COR-L47 (cell line): ENCODE measurements at places on chromosomes 7 and 10.

DNA sequence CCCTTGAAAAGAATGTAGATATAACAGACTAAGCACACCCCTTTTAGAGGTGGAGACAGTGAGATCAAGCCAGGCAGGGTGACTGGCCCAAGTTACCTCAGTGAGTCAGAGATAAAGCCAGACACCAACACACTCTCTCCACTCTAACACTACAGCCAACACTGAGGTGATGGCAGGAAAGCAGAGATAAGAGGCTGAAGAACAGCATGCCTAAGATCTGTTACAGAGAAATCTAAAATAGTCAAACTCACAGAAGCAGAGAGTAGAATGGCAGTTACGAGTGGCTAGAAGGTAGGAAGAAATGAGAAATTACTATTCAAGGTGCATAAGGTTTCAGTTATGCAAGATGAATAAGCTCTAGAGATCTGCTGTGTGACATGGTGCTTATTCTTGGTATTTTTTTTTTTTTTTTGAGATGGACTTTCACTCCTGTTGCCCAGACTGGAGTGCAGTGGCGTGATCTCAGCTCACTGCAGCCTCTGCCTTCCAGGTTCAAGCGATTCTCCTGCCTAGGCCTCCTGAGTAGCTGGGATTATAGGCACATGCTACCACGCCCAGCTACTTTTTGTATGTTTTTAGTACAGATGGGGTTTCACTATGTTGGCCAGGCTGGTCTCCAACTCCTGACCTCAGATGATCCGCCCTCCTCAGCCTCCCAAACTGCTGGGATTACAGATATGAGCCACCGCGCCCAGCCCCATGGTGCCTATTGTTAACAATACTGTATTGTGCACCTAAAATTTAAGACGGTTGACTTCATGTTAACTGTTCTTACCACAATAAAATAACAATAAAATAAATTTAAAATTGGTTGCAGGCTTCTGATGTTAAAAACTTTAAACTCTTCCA lies 28.7 kb downstream of the ICA1 start:
- DNase-seq = no peak

- no peak for DNase-seq
These were observed 636.8 kb upstream of the GRM3 start for GRCh38 chr7:86006909-86007308.

DNA sequence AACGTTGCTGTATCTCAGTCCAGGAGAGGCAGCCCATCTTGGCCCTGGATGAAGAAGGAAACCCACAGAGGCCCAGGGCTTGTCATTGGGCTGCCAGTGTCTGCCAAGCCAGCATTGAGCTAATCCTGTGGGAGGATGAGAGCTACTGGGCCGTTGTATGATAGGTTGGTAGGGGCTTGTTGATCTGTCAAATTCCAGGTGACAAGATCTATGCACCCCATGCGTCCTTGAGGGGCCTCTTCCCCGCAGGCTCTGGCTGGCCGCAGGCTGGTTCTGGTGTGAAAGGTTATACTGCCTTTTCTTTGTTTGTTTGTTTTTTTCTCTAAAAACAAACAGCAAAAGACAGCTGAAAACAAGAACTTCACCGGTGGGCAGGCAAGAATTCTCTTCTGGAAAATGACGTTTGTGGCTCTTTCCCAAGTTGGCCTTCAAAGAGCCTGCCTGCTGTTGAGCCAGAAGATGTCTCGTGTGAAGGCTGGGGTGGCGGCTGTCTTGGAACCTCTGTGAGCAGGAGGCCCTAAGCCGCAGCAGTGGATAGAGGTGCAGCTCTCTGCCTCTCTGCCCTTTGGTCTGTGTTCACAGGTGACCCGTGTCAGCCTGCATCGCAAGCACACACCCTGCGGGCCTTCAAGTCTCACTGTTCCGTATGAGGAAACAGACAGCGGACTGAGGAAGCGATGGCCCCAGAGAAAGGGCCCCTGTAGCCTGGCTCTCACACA lies 23.3 kb downstream of the CYP17A1 start:
- no peak for DNase-seq

- DNase-seq = no peak
These were observed 4.2 kb downstream of the NUB1 start for GRCh38 chr7:151345576-151346469.

DNA sequence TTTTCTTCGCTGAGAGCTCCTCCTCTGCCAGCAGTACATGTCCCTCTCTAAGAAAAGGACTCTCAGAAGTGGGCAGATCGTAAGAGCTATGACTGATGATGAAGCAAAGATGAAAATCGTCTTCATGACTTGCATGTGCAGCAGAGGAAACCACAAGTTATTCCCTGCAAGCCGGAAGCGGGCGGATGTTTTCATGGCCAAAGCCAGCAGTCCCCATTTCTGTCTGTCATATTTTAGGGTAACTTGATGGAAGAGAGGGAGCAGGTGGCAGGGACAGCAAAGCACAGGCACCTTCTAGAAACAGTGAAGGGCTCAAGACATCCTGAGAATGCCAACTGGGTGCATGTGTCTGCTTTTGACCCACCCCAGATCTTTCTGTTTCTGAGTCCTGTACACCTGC lies 19.9 kb downstream of the KLF6 start:
- DNase-seq = no peak

DNA sequence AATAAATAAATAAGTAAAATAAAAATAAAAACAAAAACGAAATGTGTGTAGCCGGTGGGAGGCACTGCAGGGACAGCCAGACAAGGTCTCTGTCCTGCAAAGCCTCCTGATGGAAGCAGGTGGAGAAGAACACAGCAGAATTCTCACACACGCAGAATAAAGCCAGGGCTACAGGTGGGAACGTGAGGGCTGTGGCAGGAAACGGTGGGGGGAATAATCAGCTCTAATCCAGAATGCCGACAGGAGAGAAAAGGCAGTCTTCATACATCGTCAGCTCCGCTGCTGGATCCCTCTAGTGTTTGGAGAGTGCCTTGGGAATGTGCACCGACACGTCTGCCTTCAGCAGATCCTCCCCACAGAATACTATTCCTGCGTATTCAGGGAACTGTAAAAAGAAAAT lies 6.8 kb upstream of the SNX8 start:
- no peak for DNase-seq

- no peak for DNase-seq
These were observed 60.6 kb upstream of the ANTXRL start for GRCh38 chr10:46226232-46226631.

DNA sequence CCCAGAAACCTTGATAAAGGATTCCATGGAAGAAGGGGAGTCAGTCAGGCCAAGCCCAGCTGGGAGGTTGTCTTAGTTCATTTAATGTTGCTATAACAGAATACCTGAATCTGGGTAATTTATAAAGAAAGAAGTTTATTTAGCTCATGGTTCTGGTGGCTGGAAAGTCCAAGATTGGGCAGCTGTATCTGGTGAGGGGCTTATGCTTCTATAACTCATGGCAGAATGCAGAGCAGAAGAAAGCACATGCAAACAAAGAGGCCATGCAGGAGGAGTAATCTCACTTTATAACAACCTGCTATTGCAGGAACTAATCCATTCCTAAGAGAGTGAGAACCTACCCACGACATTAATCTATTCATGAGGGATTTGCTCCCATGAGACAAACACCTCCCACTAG lies 54.2 kb upstream of the ANKRD1 start:
- no peak for DNase-seq

- DNase-seq = no peak
These were observed 5.1 kb downstream of the RAPGEF5 start for GRCh38 chr7:22351878-22352277.

DNA sequence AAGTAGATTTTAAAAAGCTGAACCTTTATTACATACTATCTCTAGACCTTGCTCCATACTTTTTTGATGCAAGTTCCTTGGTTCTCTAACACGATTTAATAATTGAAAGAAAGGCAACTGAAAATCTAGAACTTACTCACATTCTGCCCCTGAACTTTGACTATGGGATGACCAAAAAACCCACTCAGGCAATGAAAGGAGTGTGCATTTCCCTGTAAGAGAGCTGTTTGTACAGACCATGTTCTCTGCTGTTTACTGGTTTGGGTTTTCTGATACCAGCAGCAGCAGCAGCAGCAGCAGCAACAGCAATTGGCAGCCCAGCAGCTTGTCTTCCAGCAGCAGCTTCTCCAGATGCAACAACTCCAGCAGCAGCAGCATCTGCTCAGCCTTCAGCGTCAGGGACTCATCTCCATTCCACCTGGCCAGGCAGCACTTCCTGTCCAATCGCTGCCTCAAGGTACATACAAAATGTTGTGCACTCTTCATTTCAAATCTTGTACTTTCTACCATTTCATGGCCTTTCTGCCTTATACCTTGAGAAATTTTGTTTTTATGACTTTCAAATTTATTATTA lies 216.7 kb downstream of the FOXP2 start:
- DNase-seq = peak; percentile 14

DNA sequence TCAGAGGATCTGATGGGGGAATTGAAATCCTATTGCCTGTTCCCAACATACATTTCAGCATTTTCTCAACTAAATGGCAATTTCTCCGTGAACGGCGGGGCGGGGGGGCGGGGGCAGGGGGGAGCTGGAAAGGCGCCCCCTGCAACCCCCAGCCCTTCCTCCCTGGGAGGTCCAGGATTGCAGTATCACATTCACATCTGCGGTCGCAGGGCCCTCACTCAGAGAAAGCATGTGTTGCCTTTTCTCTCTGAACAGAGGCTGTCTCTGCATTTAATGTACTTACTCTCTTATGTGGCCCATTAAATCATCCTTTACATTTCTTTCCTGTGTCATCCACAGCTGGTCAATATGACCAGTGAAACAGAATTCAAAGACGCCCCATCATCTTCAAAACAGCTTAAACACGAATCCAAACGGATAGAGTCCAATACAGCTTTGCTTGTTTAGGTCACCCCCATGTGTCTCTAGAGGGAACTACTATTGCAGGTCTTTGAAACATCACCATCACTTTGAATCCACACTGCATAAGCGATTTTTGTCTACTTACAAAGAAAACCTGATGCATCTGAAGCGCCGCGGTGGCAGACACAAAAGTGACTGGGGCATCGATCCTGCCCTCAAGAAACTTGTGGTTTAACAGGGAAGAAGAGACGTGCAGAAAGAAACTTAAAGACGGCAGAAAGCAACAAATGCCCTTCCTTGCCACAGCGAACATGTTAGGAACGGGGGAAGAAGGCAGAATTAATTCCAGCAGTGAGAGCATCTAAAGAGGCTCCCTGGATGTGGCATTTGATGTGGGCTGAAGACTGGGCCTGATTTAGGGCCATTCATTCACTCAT lies 17.0 kb upstream of the ECHDC3 start:
- DNase-seq = peak; percentile 18

DNA sequence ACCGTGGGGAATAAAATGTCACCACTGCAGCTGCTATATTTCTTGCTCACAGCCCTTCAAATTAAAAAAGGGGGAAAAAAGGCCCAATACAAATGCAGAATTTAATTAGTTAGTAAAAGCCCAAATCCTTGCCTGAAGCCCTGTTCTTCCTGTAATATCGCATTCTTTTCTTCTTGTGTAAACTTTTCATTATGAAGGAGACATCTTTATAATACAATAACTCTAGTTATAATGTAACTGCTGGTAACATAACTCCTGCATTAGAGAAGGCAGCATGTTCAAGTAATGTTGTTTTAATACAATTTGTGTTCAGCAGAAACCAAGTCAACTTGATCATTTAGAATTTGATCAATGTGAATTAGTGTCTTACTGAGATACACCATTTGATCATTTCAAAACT lies 250.9 kb downstream of the CHCHD3 start:
- no peak for DNase-seq

GRCh38 chr7:99030951-99031350 lies 113.0 kb downstream of the SMURF1 start:
- DNase-seq = no peak

DNA sequence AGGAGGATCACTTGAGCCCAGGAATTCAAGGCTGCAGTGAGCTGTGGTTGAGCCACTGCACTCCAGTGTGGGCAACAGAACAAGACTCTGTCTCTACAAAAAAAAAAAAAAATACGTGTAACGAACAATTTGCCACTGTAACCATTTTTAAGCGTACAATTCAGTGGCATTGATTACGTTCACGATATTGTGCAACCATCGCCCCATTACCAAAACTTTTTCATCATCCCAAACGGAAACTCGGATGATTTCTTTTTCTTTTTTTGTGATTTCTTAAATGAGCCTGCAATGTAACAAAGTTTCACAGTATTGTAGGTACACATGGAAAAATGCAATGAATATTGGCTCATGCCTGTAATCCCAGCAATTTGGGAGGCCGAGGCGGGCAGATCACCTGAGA lies 9.5 kb downstream of the GRIFIN start:
- no peak for DNase-seq

DNA sequence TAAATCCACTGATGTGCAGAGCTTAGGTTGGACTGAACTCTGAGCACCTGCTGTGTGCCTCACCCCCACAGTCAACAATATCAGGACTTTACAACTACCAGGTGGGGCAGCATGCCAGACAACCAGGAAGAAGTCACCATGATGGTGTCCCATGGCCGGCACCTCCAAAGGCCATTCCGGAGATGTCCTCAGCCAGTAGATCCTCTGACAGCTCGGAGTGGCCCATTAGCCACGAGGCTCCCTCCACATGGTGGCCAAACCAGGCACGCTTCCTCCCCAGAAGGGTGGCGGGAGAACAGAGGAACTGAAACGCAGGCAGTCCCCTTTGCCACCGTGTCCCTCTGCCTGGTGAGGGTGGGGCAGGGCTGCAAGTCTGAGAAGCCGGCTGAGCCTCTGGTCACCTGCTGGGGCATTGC lies 390.0 kb downstream of the TNS3 start:
- no peak for DNase-seq

DNA sequence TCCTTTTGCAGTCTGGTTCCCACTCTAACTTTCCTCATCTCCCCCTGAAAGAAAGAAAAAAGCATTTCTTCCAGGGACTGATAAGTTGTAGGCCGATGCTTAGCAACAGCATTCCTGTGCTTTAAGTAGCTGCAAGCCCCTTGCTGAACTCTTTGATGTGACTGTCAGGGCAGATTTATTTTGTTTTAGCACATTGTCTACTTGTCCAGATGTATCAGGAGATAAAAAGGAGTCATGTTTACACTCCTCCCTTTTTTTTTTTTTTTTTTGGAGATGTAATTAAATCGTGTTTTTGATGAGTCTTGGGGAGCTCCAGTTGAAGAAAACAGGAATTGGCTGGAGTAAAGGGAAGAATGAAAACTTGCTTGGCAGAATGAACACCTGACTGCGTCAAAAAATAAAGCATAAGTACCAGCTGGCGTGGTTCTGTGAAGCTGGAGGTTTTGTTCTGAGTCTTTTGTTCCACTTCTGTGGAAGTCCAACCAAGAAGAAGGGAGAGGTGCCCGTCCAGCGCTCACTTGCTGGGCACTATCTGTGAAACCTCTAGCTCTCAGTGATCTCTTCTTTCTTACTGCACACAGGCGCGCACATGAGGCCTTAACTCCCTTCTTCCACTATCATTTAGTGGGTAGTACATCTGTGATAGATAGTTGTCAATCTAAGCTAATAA lies 871.7 kb downstream of the LRMDA start:
- no peak for DNase-seq

GRCh38 chr10:100894033-100894432 lies 18.7 kb upstream of the SLF2 start:
- no peak for DNase-seq
